Islet precursor cell (in vitro differentiated cells): ENCODE measurements at places on chromosomes 16 and 17.

- DNase-seq: peak; percentile 76
Observed at GRCh38 chr16:67542464-67542863, 13.8 kb downstream of the RIPOR1 start.

- DNase-seq: no peak
Observed at GRCh38 chr16:17301593-17302135, 169.1 kb downstream of the XYLT1 start.

DNA sequence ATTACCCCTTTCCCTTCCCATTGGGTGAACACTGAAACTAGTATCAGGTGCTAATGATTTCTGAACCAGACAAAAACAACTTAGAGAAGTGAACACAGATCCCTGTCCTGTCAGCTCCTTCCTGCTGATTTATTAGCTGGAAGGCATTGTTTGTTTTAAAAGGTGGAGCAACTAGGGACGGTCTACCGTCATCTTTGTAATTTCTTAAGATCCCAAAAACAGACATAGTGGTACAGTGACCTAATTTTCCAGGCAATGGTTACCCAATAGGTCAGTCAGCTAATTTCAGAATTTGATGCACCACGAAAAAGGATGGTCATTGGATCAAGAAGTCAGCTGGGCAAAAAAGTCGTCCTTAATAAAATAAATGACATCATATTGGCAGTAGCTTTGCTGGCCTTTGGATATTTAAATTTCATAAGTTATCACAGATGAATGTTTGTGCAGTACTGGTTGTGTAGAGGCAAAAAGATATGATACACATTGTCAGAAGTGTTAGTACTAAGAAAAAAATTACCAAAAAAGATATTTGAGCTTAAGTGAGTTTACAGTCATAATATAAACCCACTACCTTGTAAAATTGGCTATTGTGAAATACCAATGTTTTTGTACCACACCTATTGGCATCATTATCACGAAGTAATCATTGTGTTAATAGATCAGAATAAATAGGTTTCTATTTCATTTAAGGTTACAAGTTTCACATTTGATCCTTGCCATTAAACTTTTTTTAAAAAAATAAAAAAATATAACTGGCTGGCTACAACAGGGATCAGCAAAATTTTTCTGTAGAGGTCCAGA, 27.2 kb upstream of the KCNJ16 start:
- no peak for DNase-seq

DNA sequence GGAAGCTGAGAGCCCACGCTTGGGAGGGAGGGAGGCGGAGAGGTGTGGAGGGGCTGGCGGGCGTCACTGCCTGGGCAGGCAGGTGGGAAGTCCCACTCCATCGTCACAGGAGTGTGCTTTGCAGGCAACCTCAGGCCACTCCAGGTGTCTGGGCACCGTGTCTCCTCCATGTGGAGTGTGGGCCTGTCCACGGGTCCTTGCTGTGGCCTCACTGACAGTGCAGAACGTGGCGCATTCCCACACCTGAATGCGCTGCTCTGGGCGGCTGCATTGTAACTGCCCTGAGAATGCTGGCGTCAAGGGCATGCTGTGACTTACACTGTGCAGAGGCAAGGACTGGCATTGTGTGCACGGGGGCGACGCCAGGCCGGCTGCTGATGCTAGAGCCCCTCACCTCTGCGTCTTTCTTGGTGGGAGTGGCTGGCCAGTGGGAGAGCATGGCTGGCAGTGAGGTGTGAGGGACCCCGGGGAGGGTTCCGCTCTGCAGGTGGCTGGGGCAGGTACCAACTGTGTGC, 66.4 kb downstream of the BANP start:
- DNase-seq: no peak

DNA sequence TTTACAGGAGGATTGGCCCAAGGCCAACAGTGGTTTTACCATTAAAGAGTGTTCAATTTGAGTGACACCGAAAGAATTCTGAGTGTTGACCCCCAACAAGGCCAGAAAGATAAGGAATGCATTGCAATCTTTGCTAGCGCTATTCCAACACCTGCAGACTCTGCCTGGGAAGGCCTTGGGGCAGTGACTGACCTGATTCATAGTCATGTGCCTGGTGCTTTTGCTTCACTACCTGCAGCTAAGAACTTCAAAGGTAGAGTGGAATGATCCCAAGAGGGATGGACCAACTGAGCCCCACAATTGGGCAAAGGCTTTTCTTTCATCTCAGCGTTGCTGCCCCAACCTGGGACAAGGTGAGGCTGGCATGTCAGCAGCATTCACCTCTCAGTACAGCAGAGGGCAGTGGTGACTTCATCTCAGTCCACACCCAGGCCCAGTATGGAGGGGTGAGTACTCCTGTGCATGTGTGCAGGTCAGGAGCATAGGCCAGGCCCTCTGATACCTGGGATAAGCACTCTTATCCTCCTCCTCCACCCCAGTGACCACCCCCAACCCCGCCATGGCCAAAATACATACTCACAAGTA, 149.6 kb upstream of the GNAO1 start:
- DNase-seq: peak; percentile 91

DNA sequence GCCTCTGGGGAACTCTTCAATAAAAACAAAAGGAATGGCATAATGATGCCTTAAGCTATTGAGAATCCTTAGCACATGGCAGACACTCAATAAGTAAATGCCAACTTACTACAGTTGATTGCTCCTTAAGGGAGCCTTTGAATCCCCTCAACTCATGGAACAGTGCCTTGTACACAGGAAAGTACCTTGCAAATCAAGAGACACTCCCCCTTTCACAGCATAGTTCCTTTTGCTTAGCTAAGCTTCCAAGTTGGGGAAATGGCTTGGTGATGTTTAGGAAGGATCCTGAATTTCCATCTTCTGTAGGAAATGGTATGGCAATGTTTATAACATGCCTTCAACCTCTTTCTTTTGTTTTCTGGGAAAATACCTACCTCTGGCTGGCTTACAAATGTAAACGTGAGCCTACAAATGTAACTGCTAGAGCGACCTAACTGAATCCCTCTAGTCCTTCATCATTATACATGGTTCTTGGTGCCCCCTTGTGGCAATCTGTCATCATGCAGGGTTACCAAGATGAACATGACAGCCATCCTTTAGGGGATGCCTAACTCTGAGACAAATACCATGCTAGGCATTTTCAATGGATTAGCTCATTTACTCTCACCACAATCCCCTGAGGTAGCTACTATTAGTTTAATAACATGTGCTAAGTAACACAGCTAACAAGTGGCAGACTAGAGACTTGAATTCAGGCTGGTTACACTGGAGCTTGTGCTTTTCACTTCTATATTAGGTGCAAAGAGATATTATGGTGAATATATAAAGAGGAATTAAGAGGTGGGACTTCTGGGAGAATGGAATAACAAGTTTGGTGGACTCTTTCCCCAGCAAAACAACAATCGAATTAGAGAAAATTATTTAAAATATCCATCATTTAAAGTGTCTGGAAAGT, 65.0 kb downstream of the MMD start:
- DNase-seq: peak; percentile 93

GRCh38 chr16:58499615-58500351, at the start of gene NDRG4:
Gene NDRG4 (plus strand): TSS chr16:58500143. CDS start chr16:58500249, 106 bp downstream.
- peak; percentile 98 for DNase-seq

GRCh38 chr16:56673921-56674320, 4.3 kb downstream of the MT1H start:
- peak; percentile 73 for DNase-seq

- no peak for DNase-seq
Observed at GRCh38 chr17:70955441-70955840, 786.1 kb downstream of the KCNJ2 start.

DNA sequence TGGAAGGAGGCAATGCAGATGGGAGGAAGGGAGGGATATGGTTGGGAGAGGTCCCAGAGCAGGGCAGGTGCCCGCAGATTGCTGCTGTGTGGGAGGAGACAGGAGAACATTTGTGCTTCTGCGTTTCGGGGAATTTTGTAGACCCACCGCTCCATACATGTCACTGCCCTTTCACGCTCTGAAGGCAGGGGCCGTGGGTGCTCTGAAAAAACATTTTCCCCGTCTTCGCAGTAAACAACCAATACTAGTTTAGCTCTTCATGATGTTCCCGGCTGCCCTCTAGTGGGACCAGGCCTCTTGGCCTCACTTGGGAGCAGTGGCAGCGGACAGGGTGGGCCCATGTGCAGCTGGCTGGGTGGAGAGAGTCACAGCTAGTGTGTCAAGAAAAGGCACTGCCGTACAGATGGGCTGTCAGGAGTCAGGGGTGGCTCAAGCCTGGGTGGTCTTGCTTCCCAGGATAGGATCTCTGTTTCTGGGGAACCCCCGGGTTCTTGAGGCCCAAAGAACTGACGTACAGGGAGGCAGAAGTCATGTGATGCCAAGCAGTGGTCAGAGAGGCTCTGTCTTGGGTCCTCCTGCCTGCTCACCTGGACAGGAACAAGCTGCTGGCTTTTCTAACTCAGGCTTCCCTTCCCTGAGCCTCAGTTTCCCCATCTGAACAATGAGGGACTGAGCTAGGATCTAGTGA, 46.5 kb upstream of the CPNE2 start:
- peak; percentile 87 for DNase-seq

DNA sequence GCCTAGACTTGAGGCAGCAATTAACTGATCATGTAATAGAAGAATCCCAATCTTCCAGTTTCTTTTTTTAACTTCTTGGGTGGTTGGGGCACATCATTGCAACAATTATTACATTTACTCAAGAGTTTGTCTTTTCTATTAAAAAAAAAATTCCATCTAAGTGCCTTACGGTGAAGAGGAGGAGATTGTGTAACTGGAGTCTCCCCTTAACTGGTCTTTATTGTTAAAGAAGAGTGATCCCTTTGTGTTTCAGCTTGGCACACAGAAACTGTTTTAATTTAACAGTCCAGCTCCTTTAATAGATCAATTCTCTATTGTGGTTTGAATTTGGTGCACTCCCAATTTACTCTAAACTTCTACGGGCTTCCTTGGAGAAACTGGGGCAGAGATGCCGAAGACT, 75.2 kb downstream of the FTO start:
- DNase-seq: no peak

- DNase-seq: peak; percentile 97
Observed at GRCh38 chr17:75645501-75645888, 12.3 kb downstream of the SMIM5 start.

GRCh38 chr17:13704333-13704732, 102.6 kb upstream of the HS3ST3A1 start:
- peak; percentile 66 for DNase-seq

- no peak for DNase-seq
Observed at GRCh38 chr16:48450367-48450766, 65.2 kb upstream of the SIAH1 start.
